ENCODE measurements at places on chromosomes 16 and 17. TPM values are rescaled to one million over a fixed set of nuclear protein-coding genes. Genes with fewer than 3 reads are reported as not detected.

USB1 gene
- 50.2 TPM for total RNA-seq

GRCh38 chr17:54902611-54903010 lies 2.0 kb downstream of the TOM1L1 start:
- DNase-seq: no peak

KRT15 gene
- total RNA-seq: 1.3 TPM

PMP22 gene
- total RNA-seq: 12.6 TPM

Measured in kidney epithelial cell (primary cell).